Uterus (tissue), 4 donors: ENCODE measurements at places on chromosomes 3 and 15. TPM values are rescaled to one million over a fixed set of nuclear protein-coding genes. Genes with fewer than 3 reads are reported as not detected.

CELSR3 gene
- total RNA-seq = 1.3 TPM

TMC3 gene
- total RNA-seq = not detected

DNA sequence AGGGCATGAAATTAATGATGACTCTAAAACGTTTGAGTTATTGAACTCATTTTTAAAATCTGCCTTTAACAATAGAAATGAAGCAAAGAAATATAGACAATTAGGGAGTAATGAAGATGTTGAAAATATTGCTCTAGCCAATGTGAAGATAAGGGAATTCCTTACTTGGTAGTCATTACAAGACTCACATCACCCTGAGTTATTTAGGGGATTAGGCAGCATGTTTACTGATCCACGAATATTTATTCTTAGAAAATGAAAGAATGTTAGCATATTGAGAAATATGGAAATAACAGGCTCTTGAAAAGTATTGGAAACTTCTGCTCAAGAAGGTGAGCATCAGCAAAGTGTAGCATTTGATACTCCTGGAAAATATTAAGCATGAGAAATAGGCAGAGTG, 398.1 kb upstream of the ARPP21 start:
- no peak for DNase-seq
- H3K4me1 ChIP-seq = no peaks in the 10 kb centered on the region
- no peak overlapping the region for H3K27ac ChIP-seq
- no peak overlapping the region for H3K4me3 ChIP-seq
- H3K27me3 ChIP-seq = no peaks in the 10 kb centered on the region
- H3K36me3 ChIP-seq = no peaks in the 10 kb centered on the region

- no peaks in the 10 kb centered on the region for H3K4me1 ChIP-seq
- H3K36me3 ChIP-seq = no peaks in the 10 kb centered on the region
- H3K27ac ChIP-seq = no peak overlapping the region
Observed at GRCh38 chr15:99282586-99282985, 31.3 kb downstream of the LRRC28 start.

DNA sequence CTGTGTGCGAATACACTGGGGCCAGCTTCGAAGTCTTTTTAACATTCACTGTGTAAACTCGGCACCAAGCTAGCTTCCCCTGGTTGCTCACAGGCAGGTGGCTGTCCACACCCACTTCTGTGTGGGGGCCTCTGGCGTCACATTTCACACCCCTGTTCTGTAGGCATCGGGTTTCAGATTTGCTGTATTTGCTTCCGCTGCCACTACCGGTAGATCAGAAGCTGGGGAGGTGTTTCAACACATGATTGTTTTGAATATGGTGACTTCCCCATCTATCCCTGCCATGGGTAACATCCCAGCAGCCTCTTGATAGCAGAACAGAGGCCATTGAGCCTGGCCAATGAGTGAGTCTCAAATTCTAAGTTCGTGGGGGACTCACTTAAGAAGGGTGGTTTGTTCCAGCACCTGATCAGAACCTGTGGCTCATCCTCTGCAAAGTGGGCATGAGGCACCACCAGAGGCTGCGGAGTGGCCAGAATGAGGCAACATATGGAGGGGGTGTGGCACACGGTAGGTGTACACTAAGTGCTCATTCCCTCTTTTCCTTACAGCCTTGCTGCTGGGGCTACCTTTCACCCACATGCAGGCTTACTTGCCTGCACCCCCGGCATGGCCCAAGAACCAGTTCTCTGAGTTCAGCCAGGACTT, 61.5 kb downstream of the IQSEC1 start:
- H3K4me3 ChIP-seq = no peak overlapping the region
- no peaks in the 10 kb centered on the region for H3K36me3 ChIP-seq
- no peak for DNase-seq
- H3K27me3 ChIP-seq = no peaks in the 10 kb centered on the region
- no peak overlapping the region for H3K27ac ChIP-seq
